G401 (cell line): ENCODE measurements at places on chromosomes 3 and 15.

DNA sequence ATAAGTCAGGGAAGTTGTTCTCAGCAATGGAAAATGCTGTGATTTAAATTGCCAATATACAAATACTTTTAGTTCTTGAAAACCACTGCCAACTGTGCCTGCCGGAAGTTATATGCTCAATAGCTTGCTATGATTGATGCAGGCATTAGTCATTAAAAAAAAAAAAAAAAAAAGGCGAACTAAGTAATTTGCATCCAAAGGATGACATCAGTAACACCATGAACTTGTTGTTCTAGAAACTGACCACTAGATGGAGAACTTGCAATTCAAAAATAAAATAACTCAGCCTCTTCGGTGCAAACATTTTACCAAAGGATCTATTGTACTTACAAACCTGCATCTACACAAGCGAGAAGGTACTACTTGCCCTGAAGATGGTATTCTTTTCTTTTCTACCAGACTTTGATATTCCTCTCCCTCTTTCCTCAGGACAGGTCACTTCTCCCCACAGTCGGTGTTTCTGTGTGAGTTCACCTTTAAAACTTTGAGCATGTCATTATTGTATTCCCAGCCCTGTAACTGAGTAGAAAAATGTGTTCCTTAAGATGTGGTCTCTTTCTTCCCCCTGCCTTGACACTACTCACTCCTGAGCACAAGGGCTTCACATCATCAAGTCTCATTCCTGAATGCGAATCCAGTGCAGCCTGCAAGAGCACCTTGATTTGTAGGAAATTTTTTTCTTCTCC lies 115.0 kb upstream of the VEPH1 start:
- peak; percentile 73 for DNase-seq

GRCh38 chr3:59862686-59863085 lies 812.9 kb upstream of the CFAP20DC start:
- no peak for DNase-seq

GRCh38 chr15:92533298-92533697 lies 122.3 kb downstream of the FAM174B start:
- no peak for DNase-seq

GRCh38 chr3:126179825-126180476 lies 435 bp downstream of the ALDH1L1 start:
- DNase-seq, result peak; percentile 53
